Stimulated activated CD4-positive, alpha-beta T cell treated with anti-CD3 and anti-CD28 coated beads, Interleukin-4, amount 100 ng/mL, for 48 hours (primary cell): ENCODE measurements at places on chromosomes 3 and 15.

- peak; percentile 19 for DNase-seq
These were observed 130.2 kb downstream of the CHSY1 start for GRCh38 chr15:101121511-101122090.

GRCh38 chr15:39623529-39623931 is 42.7 kb downstream of the THBS1 start:
- no peak for DNase-seq

GRCh38 chr3:71421475-71421819 is 162.1 kb downstream of the FOXP1 start:
- DNase-seq: no peak

- DNase-seq: no peak
These were observed 218.8 kb downstream of the TBL1XR1 start for GRCh38 chr3:176978441-176978840.

DNA sequence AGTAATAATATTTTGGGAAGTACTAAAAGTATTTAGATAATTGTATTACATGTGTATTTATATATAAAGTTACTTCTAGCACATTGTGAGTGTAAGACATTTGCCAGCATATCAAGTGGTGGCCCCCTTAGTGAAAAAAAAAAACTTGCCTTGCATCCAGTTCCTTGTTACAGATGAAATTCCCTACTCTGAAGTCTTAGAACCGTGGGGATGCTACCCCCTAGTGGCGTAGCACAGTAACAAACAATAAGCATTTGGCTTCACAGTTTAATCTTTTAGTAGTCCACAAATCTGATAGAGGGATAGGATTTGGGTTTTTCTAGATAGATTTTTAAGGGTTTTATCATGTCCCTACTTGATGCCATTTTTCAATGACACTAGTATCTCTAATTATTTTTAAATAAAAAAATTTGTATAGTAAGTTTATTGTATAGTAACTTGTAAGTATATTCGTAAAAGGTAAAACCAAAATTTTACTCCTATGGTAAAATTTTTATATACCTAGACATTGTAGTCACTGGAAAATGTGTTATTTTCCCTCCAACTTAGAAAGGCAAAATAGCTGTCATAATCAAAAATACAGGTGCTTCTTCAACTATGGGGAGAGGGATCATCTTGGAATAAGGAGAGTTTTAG is 14.3 kb downstream of the SMC4 start:
- peak; percentile 45 for DNase-seq
